ENCODE measurements at places on chromosomes 5 and 9. TPM values are rescaled to one million over a fixed set of nuclear protein-coding genes. Genes with fewer than 3 reads are reported as not detected.

GRCh38 chr9:6014670-6015270 lies 654 bp downstream of the RANBP6 start:
- DNase-seq, result peak; percentile 81

- peak; percentile 74 for DNase-seq
Measured at GRCh38 chr9:95055851-95056551, 261.5 kb downstream of the FANCC start.

GRCh38 chr5:140267559-140268018 lies 35.3 kb downstream of the PFDN1 start:
- DNase-seq, result peak; percentile 92

DNA sequence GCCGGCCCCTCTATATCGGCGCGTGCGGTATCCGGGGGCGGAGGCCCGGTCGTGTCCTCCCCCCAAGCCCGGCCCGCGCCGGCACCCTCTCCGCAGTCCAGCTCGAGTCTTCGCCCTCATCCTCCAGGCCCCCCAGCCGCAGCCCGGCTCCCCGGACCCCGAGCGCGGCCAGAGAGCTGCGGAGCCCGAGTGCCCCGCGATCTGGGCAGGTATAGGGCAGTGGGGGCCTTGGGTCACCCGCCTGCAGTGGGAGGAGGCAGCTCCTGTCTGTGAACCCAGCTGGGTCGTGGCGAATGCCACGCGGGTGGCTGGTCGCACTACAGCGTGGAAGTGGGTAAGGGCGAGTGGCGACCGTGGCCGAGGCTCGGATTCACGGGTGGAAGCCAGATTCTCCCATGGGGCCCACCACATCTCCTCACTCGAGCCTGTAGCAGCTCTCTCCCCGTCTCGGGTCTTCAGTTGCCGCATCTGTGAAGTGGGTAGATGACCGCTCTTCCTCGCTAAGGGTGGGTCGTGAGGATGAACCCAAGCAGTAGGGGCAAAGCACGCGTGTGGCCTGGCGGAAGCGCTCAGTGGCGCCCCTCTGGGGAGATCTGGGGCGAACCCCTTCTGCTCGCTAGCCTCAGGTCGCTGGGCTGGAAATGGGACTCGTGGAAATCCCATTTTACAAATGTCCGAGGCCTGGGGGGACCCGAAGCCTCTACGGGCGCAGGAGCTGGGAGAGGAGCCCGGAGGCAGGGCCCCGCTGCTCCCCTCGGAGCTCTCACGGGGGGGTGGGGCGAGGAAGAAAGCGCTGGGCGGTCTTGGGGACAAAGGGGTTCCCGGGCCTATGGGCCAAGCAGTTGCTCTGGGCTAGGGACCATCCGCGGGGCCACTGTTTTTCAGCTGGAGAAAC lies 1.9 kb downstream of the NR5A1 start:
- no peak for DNase-seq

GRCh38 chr5:160441311-160441781 lies 19.7 kb downstream of the PTTG1 start:
- DNase-seq, result no peak

DNA sequence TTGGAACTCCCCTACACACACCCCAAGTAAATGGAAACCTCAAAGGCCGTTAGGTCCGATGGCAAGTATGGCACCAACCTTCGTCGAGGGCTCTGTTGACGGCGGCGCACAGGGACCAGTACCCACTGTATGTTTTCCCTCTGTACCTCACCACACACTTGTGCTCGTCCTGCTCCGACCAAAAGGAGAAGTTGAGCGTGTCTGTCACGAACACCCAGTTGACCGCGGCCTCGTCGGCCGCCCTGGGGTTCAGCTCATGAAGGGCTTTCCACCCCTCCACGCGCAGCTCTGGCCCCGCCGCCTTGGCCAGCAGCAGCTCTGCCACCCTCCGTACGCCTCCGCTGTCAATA lies 24.0 kb downstream of the HNRNPK start:
- DNase-seq, result no peak

DNA sequence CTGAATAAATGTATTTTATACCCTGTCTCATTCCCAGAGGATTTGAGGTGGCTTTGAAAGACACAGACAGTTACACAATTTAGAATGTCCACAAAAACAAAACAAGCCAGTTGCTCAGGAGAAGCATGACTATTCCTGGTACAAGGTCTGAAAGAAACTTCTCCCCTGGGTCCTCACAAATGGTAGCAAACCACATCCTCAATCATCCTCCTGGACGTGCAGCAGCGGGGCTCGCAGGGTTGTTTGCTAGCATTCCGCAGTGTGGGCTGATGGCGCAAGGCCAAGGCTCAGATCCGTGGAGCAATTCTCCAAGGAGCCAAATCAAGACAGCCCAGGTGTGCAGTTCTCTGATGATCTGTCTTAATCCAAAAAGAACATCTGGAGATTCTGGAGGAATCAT lies 210.3 kb downstream of the ACTL7B start:
- no peak for DNase-seq

- no peak for DNase-seq
Measured at GRCh38 chr5:59473611-59474010, 419.9 kb downstream of the PDE4D start.

GRCh38 chr5:145778144-145778900 lies 56.8 kb downstream of the PRELID2 start:
- DNase-seq, result no peak

DNA sequence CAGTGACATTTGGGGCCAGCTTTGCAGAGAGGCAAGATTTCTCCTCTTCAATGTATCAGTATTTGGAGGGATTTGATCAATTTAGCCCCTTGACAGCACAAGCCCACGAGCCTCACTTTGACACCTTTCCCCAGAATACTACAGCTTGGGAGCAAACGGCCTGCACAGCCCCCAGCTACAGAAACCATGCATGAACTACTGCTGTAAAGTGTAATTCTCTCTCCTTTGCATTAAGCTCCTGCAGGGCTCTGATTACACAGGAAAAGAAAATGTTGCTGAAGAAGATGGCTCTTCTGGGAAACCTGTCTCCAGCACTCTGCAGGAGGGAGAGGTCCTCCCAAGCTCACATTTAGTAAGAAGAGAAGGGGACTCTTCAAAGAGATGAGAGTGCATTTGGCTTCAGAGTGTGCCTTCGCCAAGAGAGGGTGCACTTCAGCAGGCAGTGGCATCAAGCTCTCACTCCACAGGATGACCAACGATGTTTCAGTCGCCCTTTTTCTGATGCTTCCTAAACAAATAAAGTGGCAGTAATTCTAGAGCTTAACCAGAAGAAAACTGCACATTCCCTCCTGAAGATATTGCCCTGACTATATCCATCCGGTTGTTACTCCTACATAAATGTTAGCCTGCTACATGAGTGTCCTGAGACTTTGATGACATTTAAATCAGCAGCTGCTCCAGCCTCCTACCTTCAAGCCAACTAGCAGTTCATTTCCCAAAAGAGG lies 272.2 kb downstream of the AUH start:
- peak; percentile 41 for DNase-seq

DNA sequence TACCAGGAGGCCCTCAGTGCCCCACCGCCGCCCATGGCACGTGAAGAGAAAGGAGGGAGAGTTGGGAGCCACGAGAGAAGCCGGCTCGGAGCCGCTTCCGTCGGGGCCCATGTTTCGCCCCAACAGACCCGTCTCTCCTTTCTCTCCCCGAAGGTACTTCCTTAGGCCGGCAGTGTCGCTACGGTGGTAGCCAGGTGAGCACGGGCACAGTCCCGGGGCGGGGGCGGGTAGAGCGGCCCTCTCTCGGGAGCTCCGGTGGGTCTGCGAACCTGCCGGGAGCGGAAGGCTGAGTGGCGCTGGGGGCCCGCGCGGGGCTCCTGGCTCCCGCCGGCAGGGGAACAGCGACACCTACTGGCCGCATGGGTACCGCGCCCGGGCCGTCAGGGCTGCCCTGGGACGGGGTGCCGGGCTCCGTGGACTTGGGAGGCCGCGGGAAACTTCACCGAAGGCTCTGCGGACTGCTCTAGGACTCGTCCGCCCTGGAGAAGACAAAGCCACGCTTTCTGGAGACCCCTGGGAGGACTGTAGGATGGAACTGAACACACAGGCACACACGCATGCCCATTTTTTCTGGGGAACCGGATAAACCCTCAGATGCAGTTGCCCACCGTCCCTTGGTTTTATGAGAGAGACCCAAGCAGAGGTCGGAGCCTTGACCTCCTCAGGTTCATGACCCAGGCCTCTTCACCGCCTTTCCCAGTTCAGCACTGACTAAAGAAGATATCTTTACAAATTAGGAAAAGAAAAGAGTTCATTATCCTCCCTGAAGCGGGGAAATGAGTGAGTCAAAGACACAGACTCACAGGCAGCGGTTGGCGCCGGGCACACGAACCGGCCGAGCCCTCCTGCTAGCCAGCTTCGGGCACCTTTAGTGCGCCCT lies 202.5 kb downstream of the MEF2C start:
- DNase-seq, result peak; percentile 37

GRCh38 chr5:163626904-163627434 lies 121.5 kb downstream of the MAT2B start:
- DNase-seq, result no peak

GRCh38 chr5:150661821-150662596 lies 958 bp downstream of the MYOZ3 start:
- no peak for DNase-seq

DNA sequence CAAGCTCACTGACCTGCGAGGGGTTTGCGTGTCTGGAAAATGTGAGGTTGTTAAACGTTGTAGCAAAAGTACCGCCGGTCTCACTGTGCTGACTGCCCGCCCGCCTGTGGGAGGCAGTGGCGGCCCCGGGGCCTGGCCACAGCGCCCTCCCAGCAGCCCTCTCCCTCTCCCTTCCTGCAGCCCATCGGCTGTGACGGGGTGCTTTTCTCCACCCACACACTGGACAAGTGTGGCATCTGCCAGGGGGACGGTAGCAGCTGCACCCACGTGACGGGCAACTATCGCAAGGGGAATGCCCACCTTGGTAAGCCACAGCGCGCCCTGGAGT lies 6.2 kb downstream of the ADAMTSL2 start:
- no peak for DNase-seq

GRCh38 chr9:13445103-13445500 lies 165.6 kb upstream of the MPDZ start:
- DNase-seq, result no peak

DNA sequence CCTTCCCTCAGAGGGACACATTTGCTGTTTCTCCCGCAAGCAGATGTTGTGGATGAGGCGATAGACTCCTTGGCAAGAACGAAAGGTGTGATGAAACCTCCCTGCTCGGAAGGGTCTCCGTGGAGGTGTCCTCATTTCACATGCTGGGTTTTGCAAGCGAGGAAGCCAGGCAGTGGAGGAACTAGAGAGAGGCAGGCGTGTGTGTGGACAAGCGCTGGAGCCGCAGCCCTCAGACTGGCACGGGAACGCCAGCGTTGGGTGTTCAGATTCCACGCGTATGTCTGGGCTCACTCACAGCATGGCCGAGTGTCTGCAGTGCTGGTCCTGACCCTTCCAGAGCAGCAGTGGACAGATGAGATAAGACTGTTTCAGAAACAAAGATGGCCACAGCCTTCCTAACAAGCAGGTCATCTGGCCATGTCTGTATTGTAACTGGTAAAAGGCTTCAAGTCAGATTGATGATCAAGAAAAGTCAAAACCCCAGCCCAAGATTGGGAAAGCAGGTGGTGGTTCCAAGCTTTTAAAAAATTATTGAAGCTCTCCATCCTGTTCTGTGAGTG lies 35.0 kb upstream of the NCS1 start:
- DNase-seq, result no peak

DNA sequence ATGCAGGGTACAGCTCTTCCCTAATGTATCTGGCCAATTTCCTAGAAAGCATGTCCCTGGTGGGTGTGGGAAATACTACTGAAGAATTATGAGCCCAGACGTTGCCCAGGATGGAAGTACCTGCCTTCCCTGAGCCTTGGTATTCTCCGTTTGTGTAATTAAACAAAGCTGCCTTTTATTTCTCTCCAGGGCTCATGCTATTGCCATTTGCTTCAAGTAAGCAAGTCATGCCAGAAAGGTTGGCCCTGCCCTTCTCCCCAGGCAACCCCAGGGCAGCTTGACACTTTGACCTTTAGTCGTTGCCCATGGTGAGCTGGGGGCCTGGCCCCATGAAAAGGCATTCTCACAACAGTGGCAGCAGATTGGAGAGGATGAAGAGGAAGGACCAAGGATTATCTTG lies 4.4 kb downstream of the COL27A1 start:
- DNase-seq, result no peak

GRCh38 chr5:6633469-6634245 lies 417 bp downstream of the SRD5A1 start:
- no peak for DNase-seq

GRCh38 chr5:74369173-74369572 lies 271.4 kb downstream of the ENC1 start:
- DNase-seq, result no peak

- DNase-seq, result no peak
Measured at GRCh38 chr9:111610845-111611244, 11.4 kb upstream of the PTGR1 start.

DNA sequence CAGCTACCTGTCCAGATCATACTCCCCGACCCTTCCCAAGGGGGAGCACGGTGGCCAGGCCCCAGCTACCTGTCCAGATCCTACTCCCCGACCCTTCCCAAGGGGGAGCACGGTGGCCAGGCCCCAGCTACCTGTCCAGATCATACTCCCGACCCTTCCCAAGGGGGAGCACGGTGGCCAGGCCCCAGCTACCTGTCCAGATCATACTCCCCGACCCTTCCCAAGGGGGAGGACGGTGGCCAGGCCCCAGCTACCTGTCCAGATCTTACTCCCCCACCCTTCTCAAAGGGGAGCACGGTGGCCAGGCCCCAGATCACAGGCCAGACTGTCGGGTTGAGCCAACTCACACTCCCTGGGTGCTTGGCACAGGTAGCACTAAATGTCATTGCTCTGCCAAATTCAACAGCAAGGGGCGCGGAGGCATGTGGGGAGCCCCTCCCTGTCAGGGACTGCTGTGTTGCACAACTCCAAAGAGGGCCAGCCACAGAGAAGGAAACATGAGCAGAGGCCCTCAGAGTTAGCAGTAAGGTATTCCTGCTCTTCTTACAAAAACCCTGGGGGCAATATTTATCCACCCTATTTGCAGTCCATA lies 136.9 kb downstream of the OLFM1 start:
- DNase-seq, result no peak

GRCh38 chr5:116733991-116734975 lies 159.7 kb upstream of the SEMA6A start:
- no peak for DNase-seq

DNA sequence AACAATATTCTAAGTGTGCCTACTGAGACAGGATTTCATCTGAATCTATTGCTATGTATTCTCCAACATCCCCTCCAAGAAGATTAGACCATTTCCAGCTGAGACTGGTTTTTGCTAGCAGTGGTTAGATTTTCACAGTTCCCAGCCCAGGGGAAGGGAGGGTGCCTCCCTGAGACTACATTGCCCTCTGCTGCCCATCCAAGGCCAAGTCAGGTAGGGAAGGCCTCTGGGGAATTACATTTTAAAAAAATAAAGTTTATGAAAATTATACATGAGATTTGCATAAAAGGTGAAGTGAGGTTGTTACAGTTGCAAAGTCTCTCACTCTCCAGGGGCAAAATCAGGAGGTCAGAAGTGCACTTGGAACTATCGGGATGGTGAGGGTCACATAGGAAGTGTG lies 28.0 kb upstream of the SYK start:
- no peak for DNase-seq

GRCh38 chr5:132752581-132753125 lies 5.4 kb downstream of the CCNI2 start:
- DNase-seq, result no peak

The CCDC171 gene
- polyA plus RNA-seq, result 0.19 TPM

The IL9 gene
- polyA plus RNA-seq, result not detected

The ADCY2 gene
- polyA plus RNA-seq, result under 0.01 TPM

The SLIT3 gene
- polyA plus RNA-seq, result 1.5 TPM
